Heart right ventricle (tissue), 16 donors: ENCODE measurements at places on chromosomes 6 and 20.

- DNase-seq: no peak
Measured at GRCh38 chr6:118319894-118320649, 228.0 kb upstream of the PLN start.

GRCh38 chr20:33875534-33876026 lies 64.4 kb downstream of the CHMP4B start:
- DNase-seq: no peak

DNA sequence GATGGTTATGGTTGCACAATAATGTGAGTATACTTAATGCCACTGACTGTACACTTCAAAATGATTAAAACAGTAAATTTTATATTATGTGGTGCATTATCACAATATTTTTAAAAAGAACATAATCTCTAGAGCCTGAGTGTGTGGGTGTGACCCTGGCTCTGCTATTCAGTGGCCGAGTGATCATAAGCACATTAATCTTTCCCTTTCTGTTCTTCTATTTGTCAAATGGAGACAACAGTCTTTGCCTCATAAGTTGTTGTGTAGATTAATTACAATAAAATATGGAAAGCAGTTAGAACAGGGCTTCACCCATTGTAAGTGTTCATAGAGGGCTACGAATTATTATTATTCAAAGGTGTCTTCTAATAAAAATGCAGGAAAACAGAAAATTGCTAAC lies 548.6 kb downstream of the HTR1B start:
- DNase-seq: no peak

GRCh38 chr6:105626295-105627158 lies 223.6 kb upstream of the PREP start:
- no peak for DNase-seq

DNA sequence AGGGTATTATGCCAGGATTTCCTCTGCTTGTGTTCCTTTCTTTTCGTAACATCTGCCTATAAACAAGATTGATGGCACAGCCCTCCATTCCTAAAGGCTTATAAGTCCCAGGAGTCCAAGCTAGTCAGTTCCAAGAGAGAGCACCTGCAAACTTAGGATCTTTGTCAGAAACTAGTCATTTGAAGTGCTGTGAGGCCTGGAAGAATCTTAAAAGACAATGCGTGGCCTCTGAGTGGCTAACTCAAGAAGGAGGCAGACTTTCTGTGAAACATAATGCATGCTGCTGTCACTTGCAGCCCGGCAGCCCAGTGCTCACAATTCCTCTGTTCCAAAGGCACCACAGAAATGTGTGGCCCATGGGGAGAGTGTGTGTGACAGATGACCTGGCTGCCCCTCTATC lies 135.0 kb upstream of the SUPT3H start:
- no peak for DNase-seq

- DNase-seq: no peak
Measured at GRCh38 chr6:155250701-155251381, 13.0 kb upstream of the CLDN20 start.

- DNase-seq: no peak
Measured at GRCh38 chr6:55826941-55827340, 48.4 kb downstream of the BMP5 start.

GRCh38 chr20:34713194-34713943 lies 9.2 kb downstream of the TP53INP2 start:
- no peak for DNase-seq

DNA sequence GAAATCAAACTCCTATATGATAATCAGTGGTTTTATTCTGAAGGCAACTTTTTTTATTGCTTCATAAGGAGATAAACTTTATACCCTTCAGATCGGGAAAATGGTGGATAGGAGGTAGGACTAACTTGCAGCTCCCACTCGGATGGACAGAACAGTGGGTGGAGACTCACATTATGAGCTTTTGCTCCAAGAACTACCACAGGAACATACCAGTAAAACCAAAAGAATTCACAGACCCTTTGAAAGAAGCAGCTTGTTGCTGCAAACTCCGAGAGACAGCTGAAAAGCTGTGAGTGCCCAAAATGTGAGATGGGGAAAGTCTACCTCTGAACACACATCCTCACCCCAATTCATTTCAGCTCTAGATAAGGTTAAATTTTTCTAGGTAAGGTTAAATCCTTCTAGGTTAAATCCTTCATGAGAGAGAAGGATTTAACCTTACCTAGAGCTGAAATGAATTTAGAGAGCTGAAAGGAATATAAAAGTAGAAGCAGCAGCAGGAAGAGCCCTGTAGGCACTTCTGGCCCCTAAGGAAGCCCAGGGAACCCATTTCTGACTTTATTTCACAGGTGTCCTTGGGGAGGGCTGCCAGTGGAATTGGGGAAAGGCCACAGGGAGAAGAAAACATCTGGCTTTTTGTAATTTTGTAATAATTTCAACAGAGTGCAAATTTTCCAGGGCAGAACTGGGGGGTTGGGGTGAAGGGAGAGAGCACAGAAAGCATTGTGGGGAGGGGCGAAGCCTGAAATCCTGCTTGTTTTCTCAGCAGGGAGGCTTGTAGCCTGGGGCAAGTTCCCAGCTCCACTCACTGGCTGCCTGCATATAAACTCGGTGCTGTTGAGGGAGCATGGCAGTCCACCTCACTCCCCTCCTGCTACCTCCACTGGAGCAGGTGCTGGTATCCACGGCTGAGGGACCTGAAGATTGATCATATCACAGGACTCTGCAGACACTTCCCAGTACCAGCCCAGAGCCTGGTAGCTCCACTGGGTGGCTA lies 65.9 kb upstream of the HCRTR2 start:
- DNase-seq: no peak

DNA sequence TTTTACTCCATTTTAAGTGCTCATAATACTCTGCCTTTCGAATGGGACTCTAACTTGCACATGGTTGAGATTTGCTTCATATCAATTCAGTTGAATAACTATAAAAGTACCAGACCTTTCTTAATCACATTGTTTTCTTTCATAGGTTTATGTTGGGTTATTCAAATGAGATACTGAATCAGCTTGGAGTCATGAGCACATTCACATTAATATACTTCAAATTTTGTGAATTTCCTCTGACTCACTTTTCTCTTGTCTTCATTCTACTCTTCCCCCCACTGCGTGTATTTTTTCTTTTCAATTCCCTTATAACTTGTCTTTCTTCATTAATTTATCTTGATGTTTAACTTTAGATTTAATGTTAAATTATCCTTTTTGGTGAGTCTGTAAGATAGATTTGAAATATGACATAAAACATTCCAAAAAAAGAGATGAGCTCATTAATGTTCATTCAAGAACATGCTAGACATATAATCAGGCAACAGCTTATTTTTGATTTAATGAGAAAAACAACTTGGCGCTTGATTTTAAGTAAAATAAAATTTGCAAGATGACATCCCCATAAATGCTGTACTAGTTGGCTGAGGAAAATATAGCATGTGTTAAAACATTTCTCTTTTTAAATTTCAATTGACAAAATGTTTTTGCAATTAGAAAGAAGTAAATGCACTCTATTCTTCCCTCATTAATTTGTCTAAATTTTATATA lies 736.0 kb downstream of the CD109 start:
- DNase-seq: no peak

GRCh38 chr6:150925590-150925928 lies 60.1 kb downstream of the MTHFD1L start:
- no peak for DNase-seq

DNA sequence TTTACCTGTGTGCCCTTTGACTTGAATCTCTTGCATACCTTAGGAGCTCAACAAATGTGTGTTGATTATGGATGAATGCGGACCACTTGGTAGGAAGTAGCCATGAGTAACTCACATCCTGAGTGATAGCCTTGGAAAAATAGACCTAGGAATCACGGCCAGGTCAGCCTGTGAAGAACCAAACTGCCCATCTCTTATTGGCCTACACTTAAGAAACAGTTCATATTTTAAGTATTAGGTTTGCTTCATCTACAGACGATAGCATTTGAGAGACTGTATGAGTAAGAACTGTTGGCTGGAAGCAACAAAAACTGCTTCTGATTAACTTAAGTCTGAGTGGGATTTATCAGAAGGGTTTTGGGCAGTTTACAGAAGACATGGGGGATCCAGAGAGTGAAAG lies 320.1 kb upstream of the PRND start:
- DNase-seq: no peak

- DNase-seq: no peak
Measured at GRCh38 chr6:45558858-45559257, 181.1 kb upstream of the SUPT3H start.

DNA sequence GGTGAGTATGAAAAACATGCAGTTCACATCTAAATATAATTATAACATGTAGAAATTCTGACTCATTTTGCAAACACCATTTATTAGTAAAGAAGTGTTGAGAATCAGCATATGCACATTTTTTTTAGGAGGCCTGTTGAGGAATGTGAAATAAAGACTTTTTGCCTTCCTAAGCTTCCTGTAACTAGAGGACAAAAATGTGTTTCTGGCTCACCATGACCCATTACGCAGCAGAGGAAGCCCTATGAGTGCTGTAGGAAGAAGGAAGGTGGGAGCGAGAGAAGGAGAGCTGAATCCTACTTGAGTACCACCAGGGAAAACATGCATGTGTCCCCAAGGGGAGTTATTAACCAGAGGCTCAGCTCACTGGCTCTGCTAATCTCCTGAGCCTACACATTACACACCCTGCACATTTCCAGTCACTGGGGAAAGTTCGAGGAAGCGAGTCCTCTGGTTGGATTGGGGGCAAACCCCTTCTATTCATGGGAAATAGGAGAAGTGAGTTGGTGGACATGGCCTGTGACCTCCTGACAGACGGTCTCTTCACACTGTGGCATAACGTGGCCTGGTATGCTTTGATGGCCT lies 540.5 kb upstream of the JAG1 start:
- DNase-seq: no peak

- peak; percentile 51 for DNase-seq
Measured at GRCh38 chr6:146913842-146914488, 290.3 kb upstream of the STXBP5 start.

- DNase-seq: no peak
Measured at GRCh38 chr6:125985522-125985921, 818 bp upstream of the TRMT11 start.

- peak; percentile 33 for DNase-seq
Measured at GRCh38 chr6:3259491-3259958, 778 bp downstream of the PSMG4 start.

GRCh38 chr20:6108330-6108729 lies 14.5 kb downstream of the FERMT1 start:
- no peak for DNase-seq

- DNase-seq: no peak
Measured at GRCh38 chr20:17646209-17646960, 35.7 kb downstream of the RRBP1 start.

- no peak for DNase-seq
Measured at GRCh38 chr6:53216301-53216700, 67.7 kb upstream of the GCM1 start.

DNA sequence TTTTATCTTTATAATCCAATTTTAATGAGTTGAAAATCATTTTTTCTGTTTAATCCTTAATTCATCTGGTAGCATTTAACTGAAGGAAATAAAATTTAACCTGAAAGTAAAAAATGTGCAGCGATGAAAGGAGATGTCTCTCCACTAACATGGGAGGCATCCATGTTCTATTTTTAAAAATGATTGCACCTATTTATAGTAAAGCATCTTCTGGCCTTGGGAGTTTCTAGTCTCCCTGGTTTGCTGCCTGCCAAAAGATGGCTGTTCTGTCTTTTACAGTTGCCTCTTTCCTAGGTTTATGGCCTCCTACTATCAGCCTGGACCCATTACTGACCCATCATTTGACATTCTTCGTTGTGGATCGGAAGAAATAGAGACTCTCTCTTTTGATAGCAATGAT lies 143.0 kb downstream of the B3GAT2 start:
- peak; percentile 7 for DNase-seq

DNA sequence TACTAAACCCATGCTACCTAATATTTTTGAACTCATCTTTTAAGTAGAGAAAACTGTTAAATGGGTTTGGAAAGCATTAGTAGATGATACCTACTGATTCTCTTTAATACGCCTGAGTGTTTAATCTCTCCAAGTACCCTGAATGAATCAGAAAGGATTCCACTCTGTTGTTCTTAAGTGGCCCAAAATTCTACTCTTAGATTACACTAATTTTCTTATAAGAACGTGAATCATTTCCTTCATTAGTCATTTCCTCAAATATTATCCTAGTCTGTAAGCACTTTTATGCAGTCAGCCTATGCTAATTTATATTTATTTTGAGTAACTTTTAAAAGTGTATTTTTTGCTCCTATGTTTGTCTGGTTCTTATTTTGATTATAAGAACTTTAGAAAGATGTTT lies 380.0 kb downstream of the BTBD9 start:
- DNase-seq: no peak

- DNase-seq: no peak
Measured at GRCh38 chr6:98627129-98627775, 207.1 kb upstream of the POU3F2 start.

DNA sequence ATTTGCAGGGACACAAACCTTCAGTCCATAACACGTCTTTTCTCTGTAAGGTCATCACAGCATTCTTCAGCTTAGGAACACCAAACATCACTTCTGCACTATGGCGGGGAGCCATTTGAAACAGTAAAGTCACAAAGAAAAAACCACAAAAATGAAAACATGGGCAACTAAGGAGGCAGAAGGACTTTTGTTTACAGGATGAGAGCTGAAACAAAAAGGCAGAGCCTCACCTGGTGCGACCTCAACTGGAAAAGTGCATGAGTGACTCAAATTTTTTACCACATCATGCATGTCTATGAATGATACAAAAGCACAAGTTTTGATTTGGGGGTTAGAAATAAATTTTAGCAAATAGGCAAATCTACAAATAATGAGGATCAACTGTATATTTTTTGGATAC lies 68.2 kb upstream of the TNFAIP3 start:
- DNase-seq: no peak

DNA sequence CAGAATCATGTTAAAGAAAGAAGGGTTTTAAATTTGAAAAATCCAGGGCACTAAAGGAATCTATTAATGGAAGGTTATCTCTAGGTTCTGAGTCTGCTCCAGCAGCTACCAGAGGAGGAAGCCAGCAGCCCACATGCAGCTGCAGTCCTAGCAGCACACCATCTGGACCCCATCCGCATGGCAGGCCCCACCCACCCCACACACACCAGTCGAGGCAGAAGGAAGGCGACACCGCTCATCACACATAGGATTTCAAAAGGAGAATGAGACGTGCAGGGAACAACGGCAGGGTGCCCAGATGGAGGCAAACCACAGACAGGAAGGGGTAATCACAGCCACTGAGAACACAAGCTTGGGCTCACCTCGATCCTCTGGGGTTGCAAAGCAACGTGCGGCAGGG lies 78.9 kb downstream of the GINS1 start:
- no peak for DNase-seq

DNA sequence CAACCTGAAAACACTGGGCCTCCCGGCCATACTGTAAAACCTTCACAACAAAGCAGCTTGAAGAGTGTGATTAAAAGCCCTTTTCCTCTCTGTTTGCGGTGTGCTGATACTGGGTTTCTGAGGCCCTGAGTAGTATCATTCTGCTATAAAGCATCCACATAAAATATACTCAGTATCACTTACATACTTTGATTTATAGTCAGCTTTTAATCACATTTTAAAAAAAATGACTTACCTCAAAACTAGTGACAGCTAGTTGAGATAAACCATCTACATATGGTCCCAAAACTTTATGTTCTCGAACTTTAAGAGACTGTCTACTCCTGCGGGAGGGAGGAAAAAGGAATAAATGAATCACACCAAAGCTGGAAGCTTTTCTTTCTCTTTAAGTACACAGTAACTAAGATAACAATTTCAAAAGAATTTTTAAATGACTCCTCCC lies 135.7 kb downstream of the KIF13A start:
- no peak for DNase-seq
